ENCODE measurements at places on chromosomes 16 and 17. TPM values are rescaled to one million over a fixed set of nuclear protein-coding genes. Genes with fewer than 3 reads are reported as not detected.

PRSS8 gene
- not detected for total RNA-seq

HLF gene
- total RNA-seq: 0.24 TPM

GRAPL gene
- total RNA-seq: 0.51 TPM

CCDC78 gene
- 17.7 TPM for total RNA-seq

DNAAF8 gene
- 0.19 TPM for total RNA-seq

TRPV3 gene
- total RNA-seq: 0.53 TPM

GRCh38 chr17:44492706-44493272 lies 10.4 kb downstream of the GPATCH8 start:
- DNase-seq: no peak

DNA sequence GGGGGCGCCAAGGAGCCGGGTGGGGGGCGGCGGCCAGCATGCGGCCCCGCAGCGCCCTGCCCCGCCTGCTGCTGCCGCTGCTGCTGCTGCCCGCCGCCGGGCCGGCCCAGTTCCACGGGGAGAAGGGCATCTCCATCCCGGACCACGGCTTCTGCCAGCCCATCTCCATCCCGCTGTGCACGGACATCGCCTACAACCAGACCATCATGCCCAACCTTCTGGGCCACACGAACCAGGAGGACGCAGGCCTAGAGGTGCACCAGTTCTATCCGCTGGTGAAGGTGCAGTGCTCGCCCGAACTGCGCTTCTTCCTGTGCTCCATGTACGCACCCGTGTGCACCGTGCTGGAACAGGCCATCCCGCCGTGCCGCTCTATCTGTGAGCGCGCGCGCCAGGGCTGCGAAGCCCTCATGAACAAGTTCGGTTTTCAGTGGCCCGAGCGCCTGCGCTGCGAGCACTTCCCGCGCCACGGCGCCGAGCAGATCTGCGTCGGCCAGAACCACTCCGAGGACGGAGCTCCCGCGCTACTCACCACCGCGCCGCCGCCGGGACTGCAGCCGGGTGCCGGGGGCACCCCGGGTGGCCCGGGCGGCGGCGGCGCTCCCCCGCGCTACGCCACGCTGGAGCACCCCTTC lies 484 bp downstream of the FZD2 start:
- DNase-seq: no peak
